ENCODE measurements at places on chromosomes 11 and 22.

DNA sequence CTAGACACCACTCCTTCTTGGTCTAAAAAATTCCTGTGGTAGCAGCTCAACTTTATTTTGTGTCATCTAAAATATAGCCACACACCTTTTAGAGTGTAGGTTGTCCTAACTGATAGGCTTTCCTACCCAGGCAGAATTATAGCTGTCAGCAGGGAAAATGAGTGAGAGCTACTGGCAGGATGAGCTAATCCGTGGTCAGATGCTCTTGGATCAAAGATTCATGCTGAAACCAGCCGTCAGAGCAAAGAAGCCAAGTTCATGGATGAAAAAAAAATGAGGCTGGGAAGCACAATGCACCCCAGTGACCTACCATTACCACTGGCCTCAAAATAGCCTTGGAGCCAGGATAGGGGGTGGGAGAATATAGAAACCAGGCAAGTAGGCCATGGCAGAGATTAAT is 113.1 kb upstream of the BLID start:
- DNase-seq = no peak

- DNase-seq = no peak
Observed at GRCh38 chr11:16805938-16806337, 67.5 kb downstream of the C11orf58 start.

GRCh38 chr11:117016747-117017146 is 81.5 kb downstream of the SIK3 start:
- DNase-seq = no peak

DNA sequence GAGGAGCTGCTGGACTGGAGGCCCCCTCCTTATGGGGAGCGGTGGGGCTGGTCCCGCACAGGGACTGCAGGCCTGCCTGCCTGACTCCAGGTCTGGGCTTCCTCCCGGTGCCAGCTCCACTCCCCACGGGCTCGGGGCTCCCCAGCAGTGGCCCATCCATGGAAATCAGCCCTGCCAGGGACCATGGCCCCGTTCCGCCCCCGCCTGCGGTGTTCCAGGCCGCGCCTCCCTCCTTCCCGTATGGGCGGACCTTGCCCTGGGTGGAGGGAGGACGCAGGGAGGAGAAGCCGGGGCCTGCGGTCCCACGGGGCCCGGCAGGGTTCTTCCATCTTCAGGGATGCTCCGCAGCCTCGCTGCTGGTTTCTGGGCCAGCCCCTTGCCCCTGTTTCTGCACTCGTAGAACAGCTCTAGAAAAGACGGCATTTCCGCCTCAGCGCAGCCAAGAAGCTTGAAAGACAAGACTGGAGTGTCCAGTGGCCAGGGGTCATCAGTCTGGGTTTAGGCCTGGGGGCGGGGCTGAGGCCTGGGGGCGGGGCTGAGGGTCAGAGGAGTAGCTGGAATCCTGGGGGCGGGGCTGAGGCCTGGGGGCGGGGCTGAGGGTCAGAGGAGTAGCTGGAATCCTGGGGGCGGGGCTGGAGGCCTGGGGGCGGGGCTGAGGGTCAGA is 1330.6 kb downstream of the BRD1 start:
- DNase-seq = no peak

DNA sequence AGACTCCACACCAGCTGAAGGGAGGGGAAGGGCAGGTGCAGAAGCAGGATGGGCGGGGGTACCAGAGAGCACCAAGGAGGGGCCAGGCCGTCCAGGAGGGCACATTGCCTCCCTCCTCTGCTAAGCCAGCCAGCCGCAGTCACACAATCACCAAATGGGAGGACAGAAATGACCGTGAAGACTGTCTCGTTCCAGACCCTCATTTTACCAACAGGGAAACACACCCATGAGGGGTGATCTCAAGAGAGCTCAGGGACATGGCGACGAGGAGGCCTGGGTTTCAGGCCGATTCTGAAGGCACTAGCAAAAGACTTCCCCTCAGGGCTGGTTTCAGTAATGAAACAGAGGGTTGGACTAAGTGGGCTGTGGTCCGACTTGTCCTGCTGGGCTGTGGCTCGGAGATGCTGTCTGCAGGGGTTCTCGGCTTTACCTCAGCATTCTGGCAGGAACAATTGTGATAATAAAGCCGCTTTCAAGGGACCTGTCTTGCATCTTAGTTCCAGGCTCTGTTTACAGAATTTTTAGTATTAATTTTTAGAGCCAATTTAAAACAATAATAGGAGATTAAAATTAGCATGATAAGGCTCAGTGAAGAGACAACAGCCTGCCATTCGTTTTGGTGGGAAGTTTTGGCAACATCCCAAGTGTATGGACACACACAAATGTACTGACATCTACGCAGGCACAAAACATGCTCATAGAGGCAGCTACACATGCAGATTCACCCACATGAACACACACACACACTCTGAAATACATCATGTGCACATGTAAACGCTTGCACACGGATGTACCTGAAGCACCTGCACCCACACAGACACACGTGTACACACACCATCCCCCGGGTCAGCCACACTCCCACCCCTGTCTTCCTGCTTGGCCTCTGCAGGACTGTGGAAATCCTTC is 2.0 kb upstream of the B3GAT1 start:
- no peak for DNase-seq

DNA sequence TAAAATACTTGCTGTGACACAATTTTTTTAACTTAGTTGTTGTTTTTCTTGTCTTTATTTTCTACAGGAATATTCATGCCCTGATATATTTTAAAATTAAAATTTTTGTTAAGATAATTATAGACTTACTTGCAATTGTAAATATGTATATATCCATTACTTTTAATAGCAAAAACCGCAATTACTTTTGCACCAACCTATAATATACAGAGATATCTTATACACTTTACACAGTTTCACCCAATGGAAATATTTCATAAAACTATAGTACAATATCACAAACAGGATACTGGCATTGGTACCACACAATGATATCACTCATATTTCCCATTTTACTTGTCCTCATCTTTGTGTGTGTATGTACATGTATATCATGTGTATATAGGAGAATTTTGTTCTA is 188.8 kb downstream of the DLG2 start:
- DNase-seq = no peak

DNA sequence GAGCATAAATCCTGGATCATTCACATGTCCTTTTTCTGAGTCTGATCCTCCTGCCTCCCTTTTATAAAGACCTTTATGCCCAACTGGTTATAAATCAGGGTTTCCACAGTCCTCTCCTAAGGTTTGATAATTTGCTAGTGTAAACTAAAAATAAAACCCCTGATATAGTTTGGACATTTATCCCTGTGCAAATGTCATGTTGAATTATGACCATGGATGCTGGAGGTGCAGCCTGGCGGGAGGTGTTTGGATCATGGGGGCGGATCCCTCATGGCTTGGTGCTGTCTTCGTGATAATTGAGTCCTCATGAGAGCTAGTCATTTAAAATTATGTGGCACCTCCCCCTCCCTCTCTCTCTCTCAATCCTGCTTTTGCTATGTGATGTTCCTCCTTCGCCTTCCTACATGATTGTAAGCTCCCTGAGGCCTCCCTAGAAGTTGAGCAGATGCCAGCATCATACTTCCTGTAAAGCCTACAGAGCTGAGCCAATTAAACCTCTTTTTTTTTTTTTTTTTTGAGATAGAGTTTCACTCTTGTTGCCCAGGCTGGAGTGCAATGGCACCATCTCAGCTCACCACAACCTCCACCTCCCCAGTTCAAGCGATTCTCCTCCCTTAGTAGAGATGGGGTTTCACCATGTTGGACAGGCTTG is 9.6 kb upstream of the MTCH2 start:
- no peak for DNase-seq

- DNase-seq = no peak
Observed at GRCh38 chr11:77151804-77152509, 23.9 kb downstream of the MYO7A start.

- no peak for DNase-seq
Observed at GRCh38 chr22:23180893-23181720, 798 bp downstream of the BCR start.

- no peak for DNase-seq
Observed at GRCh38 chr11:15750535-15751308, 605.6 kb downstream of the SOX6 start.

GRCh38 chr11:96054870-96055705 is 131.2 kb upstream of the MTMR2 start:
- DNase-seq = no peak

- DNase-seq = no peak
Observed at GRCh38 chr11:20566591-20567434, 32.6 kb upstream of the SLC6A5 start.

DNA sequence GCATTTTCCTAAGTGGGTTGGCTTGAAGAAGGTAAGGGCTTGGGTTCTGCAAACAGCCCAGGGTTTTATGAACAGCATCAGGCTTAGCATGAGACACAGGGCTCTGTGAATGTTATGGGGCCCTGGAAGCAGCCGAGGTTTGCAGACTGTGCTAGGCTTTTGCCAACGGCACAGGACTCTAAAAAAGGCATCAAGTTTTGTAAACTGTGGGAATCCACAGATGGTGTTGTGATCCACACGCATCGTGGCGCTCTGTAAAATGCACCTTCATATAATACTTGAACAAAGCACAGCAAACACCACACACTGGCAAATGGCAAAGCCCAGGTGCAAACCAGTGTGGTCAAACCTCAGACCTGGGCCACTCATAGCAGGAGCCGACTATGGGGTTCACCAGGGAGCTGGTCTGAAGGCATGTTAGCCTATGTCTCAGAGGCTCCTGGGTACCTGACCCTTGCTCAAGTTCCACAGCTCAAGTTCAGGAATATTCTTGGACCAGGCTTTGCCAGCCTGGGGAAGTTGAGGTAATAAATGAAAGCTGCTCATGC is 2.4 kb upstream of the SLCO2B1 start:
- no peak for DNase-seq

DNA sequence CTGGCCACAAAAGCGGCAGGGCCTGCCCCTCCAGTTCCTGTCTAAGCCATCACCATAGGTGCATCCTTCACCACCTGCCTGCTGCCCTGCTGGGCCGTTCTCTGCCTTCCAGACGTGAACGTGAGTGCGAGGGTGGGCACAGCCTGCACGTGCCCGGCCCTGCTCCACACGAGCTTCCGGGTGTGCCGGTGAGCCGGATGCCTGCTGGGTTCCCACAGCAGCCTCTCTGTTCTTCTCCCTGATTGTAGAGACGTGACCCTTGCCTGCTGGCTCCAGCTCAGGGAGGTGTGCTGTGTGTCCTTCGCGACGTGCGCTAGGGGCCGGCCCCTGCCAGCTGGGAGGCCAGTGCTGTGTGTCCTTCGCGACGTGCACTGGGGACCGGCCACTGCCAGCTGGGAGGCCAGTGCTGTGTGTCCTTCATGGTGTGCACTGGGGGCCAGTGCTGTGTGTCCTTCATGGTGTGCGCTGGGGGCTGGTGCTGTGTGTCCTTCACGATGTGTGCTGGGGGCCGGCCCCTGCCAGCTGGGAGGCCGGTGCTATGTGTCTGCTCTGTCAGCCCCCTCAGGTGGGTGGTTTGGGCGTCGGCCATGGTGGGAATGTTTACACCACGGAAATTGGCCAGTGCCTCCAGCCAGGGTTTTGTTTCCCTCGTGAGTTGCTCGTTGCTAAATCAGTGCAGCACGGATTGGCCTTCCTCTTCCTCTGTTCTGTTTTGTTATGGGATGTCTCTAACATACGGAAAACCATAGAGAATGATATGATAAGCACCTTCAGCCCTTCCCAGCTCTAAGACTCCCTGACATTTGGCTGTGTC is 35.4 kb upstream of the BRSK2 start:
- no peak for DNase-seq

DNA sequence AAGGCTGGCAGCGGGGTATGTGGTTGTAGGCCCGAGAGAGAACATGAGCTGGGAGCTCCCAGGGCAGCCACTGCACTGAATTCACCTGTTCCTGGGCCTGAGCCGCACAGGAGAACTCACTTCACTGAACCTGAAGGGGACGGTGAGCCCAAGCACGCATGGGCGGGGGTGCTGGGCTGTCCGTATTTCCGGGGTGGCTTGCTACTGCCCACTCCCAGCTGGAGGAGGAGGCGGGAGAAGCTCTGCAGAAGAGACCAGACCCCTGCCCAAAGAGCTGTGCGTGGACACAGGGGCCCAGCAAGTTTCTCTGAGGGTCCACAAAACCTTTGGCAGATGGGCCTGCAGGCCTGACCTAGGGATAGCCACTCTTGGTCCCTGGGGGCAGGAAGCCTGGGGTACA is 4.8 kb downstream of the TTLL12 start:
- no peak for DNase-seq

GRCh38 chr22:19961868-19962245 is 20.2 kb upstream of the TXNRD2 start:
- no peak for DNase-seq

GRCh38 chr11:35909511-35910265 is 34.2 kb upstream of the LDLRAD3 start:
- DNase-seq = no peak

DNA sequence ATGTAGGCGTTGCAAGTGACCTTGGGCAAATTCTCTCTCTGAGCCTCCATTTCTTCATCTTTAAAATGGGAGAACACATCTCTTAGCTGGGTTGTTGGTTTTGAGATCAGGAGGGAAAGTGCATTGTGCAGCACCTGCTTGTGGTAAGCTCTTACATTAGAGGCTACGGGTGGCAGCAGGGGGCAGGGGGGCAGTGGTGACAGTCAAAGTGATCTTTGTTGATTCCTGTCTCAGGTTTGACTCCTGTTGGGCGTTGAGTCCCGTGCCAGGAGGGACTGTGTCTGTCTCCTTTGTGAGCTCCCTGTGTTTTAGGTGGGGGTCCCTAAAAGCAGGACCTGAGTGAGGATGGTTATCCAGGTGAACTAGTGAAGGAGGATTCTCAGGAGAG is 101.7 kb downstream of the TP53I11 start:
- no peak for DNase-seq

DNA sequence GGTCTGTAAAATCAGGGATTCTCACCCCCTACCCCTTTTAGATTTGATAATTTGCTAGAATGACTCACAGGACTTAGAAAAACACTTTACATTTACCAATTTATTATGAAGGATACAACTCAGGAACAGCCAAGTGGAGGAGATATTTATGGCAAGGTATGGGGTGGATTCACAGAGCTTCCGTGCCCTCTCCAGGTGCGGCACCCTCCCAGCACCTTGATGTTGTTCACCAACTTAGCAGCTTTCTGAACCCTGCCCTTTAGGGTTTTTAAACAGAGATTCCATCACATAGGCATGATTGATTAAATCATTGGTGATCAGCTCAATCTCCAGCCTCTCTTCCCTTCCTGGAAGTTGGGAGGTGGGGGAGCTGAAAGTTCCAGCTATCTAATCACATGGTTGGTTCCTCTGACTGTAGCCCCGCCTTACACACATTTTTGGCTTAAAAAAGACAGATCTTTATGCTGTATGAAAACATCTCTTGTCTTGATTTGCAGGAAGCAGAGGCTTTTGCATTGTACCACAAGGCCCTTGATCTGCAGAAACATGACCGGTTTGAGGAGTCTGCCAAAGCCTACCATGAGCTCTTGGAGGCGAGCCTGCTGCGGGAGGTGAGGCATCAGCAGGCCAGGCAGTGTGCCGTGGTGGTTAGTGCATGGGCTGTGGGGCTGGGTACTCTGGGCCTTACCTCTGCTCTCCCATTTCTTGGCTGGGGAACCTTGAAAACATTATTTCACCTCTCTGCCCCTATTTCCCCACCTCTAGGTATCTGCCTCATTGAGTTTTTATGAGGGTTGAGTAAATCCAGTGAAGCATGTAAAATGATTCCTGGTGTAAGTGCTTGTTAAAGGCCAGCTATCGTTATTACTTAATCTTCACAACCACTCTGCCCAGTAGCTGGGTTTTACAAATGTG is 27.0 kb downstream of the CABIN1 start:
- DNase-seq = no peak

- DNase-seq = no peak
Observed at GRCh38 chr11:113554526-113554925, 79.3 kb upstream of the DRD2 start.

- DNase-seq = peak; percentile 33
Observed at GRCh38 chr11:16611401-16611921, 127.0 kb upstream of the C11orf58 start.

Measured in left kidney (tissue), 8 donors.